Astrocyte (in vitro differentiated cells and primary cell): ENCODE measurements at places on chromosomes 13 and 19. TPM values are rescaled to one million over a fixed set of nuclear protein-coding genes. Genes with fewer than 3 reads are reported as not detected.

The NKPD1 gene
- total RNA-seq, result not detected in 2 replicates

The PDX1 gene
- not detected in 2 replicates for total RNA-seq

The ZNF581 gene
- total RNA-seq, result 28.4 and 30.0 TPM in 2 replicates

The IFNL1 gene
- total RNA-seq, result 0.52 and 1.3 TPM in 2 replicates

The ZNF737 gene
- total RNA-seq, result 10.9 and 13.7 TPM in 2 replicates

The INSL3 gene
- not detected in 2 replicates for total RNA-seq

The LMTK3 gene
- total RNA-seq, result 6.2 TPM in 2 replicates

The GRIN2D gene
- total RNA-seq, result 6.2 and 9.3 TPM in 2 replicates

The NLRP4 gene
- total RNA-seq, result not detected in 2 replicates

The PEG3 gene
- not detected in 2 replicates for total RNA-seq

The MIA gene
- 2.5 TPM in 2 replicates for total RNA-seq

The SHC2 gene
- 27.5 and 29.7 TPM in 2 replicates for total RNA-seq
